ENCODE measurements at places on chromosomes 13 and 19.

GRCh38 chr19:3516675-3517207 is 10.6 kb downstream of the FZR1 start:
- DNase-seq = no peak

DNA sequence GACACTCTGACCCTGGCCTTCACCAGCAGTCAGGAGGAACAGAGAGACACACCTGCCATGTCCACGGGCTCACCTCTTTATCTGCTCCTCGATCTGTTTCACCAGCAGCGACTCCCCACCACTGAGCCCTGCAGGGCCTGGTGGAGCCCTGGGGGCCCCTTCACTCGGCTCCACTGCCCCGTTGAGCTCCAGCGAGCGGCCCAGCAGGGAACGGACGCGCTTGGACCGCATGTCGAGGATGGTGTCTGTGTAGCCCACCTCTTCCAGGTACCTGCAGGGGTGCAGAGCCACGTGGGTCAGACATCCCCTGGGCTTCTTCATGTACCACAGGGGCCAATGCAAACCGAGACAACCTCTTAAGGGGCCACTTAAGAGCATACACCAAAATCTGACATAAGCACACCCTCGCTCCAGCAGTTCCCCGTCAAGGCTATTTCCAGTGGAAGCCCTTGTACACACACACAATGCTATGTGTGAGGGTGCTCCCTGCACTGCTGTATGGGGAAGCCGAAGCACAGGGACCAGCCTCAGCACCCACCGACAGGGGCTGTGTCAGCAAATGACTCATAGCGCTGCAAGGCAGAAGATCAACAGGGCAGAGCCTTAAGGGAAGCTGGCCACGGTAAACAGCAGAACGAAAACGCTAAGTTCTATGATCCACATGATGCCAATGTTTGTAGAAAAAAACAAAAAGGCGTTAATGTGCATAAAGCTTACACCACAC is 12.7 kb upstream of the FKRP start:
- no peak for DNase-seq

GRCh38 chr13:113404723-113405471 is 41.0 kb upstream of the GRTP1 start:
- DNase-seq = no peak

DNA sequence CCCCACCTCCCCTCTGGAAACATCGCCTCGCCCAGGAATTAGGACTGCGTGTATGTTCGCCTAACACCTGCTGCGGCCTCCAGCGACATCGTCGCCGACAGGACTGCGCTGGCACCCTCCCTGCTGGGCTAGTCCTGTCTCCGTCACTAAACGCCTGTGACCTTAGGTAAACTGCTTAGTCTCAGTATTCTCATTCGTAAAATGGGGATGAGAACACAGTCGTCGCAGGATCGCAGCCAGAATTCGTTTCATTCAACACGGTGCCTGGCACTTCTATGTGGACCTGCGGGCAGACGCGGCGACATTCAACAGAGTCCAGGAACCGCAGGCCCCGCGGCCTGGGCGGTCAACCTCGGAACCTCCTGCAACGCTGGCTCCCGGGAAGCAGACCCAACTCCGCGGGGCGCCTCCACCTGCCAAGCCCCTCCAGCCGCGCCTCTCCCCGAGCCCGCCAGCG is 485 bp downstream of the CRYL1 start:
- DNase-seq = no peak

GRCh38 chr13:45082964-45083363 is 37.3 kb upstream of the GTF2F2 start:
- DNase-seq = no peak

DNA sequence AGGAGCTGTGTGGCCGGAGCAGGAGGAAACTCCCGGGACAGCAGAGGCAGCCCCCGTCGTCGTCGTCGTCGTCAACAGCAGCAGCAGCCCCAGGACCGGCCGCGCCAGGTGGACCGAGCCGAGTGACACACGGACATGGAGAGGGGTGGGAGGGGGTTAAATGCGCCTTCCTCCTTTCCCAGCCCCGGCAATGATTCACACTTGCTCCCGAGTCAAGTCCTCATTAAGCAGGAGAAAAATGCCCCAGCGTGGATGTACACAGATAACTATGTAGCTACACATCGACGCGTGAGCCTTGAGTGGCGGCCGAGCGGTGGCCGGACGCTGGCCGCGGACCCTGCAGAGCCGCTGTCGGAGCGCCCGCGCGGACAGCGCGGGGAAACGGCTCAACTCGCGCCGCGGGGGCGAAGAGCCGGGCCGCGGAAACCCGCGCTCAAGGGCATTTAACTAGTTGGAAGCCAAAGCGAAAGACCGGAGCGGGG is 645 bp downstream of the UBL3 start:
- no peak for DNase-seq

DNA sequence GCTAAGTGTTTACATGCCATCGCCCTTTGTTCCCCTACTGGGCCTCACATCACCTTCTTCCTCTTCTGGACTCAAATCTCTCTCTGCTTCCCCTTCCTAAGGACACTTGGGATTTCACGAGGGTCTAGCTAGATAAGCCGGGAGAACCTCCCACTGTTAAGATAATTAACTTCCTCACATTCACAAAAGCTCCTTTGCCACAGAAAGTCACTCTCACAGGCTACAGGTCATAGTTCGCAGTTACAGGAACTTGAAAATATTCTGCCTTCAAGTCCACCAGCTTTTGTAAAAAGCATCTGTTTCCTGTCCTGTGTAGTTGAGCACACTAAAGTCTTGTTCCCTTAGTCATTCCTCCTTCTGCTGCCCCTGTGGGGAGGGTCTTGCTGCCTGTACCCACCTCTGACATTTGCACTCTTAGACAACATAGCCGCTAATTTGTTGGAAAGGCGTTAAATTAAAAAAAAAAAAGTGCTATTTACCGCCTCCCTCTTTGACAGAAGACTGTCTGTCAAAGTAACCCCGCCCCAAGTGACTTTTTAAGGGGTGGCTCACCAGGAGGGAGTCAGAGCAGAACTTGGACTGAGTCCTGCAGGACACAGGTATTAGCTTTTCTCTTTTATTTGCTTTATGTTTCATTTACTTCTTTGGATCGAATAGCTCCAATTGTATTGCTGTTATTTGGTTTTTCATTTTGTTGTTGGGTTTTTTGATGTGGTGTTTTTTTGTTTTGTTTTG is 26.8 kb upstream of the CEACAM21 start:
- peak; percentile 76 for DNase-seq

- no peak for DNase-seq
Observed at GRCh38 chr19:6109947-6110346, 353 bp downstream of the RFX2 start.

- no peak for DNase-seq
Observed at GRCh38 chr13:104750377-104750776, 1684.2 kb upstream of the SLC10A2 start.

DNA sequence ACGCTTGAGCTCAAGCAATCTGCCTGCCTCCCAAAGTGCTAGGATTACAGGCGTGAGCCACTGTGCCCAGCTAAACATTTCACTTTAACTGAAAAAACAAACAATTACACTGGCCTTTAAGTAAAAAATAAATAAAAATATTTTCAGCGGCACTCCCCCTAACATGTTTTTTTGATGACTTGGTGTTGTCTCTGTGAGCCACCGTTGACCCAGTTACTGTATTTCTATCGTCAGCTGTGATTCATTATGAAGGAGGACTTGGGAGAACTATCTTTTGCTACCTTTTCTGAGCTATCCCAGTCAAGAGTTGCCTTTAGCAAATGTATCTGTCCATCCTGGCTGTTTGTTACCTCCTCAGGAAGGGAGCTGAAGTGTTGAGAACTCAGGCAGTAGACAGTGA is 18.5 kb upstream of the C19orf33 start:
- DNase-seq = no peak

GRCh38 chr19:2282062-2282861 is at the start of gene PEAK3:
Gene PEAK3 (minus strand): TSS chr19:2282175. CDS start chr19:2280931, 1,244 bp downstream.
- DNase-seq = no peak

GRCh38 chr13:23377983-23378632 is 55.4 kb downstream of the SACS start:
- peak; percentile 75 for DNase-seq

GRCh38 chr19:3224346-3225168 is at the start of gene CELF5:
Gene CELF5 (plus strand): TSS chr19:3224661. CDS start chr19:3224740, 79 bp downstream.
- DNase-seq = no peak

All from activated CD4-positive, alpha-beta T cell treated with anti-CD3 and anti-CD28 coated beads, Interleukin-2, amount 50 U/mL, for 24 hours (primary cell).